Activated CD4-positive, alpha-beta T cell treated with anti-CD3 and anti-CD28 coated beads for 48 hours (primary cell): ENCODE measurements at places on chromosomes 2 and 18.

- no peak for DNase-seq
Measured at GRCh38 chr2:205932861-205933260, 153.1 kb downstream of the INO80D start.

DNA sequence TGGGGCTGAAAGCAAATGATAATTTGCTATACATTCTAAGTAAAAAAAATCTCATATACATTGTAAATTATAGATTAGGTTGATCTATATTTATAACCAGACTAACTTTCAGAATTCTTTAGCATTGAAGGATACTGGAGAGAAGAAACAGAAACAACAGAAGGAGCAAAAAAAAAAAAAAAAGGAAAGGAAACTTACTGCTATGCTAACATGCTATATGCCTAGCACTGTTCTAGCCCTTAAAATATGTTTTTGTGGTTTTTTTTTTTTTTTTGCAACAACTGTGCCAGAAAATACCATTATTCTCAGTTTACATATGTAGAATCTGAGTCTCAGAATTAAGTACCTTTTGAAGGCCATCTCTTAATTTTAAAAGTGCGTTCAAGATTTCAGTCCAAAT, 204.9 kb upstream of the MC4R start:
- DNase-seq: no peak

GRCh38 chr18:63137999-63138435, 181.6 kb downstream of the BCL2 start:
- peak; percentile 53 for DNase-seq

DNA sequence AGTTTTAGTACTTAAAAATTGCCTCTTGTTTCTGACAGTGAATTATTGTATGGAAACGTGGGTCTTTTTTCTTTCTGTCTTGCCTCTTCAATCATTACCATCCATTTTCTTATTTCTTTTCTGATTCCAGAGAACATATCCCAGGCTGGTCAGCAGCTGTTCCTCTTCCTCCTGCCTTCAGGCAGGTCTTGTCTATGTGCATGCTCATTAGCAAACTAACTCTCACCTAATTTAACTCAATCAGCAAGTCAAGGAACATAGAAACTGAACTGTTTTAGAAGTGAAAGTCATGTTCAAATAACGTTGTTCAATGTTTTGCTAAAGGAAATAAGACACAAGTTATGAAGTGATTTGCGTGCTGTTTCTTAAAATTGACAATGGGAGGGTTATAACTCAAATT, 241.5 kb downstream of the PTGR3 start:
- no peak for DNase-seq

DNA sequence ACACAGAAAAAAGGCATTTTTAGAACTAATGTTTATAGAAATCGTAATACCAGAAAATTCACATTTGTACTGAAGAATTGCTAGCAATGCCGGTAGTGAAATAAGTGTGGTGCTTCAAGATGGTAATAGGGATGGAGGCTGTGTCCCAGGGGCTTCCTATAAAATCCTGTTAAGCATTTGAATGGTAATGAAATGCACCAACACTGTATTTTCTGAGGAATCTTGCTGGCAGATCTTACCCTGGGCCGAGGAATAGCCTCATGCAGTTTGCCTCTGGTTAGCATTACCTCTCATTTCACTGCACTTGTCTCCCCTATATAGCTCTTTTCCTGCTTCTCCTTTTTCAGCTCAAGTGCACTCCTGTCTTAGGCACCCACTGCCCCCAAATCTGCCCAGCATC, 501.6 kb upstream of the NRP2 start:
- DNase-seq: no peak

GRCh38 chr18:55605733-55606338, 17.8 kb upstream of the TCF4 start:
- DNase-seq: no peak
